Psoas muscle (tissue), 8 donors: ENCODE measurements at places on chromosomes 1 and 21.
A peak's percentile ranks its signal among the peaks of the same experiment; 100 is the strongest.

DNA sequence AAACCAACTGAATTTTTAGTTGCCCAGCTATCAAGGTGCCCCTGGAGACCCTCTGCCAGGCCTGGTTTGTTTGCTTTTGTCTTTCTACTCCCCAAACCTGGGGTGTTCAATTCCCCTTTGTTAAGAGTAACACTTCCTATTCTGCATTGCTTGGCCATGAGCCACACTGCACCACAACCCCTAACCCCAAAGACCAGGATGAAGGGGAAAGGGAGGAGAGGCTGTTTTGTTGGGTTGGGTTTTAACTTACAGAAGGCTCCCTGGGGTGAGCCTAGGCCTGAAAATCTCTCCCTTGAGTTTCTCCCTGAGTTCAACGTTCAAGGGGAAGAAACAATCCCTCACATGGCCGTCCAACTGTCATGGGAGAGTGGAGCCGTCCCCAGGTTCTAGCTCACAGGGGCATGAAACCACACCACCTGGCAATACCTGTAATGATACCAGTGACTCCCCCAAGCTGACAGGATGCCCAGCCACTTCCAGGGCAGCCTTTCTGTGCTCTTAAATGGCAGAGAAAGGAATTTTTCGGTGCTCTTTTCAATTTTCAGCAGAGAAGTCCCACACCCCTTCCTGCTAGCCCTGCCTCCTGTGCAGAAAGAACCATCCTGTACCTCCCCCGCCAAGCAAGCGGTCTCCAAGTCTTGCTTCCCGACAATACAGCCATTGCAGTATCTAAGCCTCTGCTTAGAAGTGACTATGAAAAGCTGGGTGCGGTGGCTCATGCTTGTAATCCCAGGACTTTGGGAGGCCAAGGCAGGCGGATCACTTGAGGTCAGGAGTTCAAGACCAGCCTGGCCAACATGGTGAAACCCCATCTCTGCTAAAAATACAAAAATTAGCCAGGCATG lies 14.9 kb downstream of the SLC45A3 start:
- no peak for DNase-seq

GRCh38 chr1:95509989-95510388 lies 276.0 kb downstream of the RWDD3 start:
- no peak for DNase-seq

DNA sequence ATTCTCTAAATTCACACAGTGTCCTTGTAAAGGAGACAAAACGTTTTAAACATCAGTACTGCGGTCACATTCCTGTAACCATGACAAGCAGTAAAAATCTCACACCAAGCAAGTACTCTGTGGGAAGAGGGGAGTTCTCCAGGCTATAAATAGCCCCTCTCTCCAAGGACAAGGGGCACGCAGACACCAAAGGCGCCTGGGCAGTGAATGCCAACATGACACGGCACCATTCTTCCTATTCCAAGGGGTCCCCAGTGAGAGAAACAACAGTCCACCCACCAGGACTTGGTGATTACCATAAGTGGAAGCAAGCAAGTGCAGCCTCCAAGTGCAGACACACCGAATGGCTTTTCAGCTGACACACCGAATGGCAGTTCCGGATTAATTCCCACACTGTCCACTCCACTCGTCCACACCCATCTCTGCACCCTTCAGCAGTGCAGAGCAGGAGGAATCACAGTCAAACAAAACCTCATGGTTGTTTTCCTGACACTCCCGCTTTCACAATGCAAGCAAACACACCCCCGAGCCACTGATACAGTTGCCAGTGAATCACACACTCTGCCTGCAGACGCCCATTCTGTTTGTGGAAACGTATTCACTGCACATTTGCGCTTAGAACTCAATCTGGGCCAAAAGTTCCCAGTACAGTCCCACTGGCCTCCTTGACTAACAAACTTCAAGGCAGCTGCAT lies 1.8 kb downstream of the PTTG1IP start:
- peak; percentile 73 for DNase-seq

DNA sequence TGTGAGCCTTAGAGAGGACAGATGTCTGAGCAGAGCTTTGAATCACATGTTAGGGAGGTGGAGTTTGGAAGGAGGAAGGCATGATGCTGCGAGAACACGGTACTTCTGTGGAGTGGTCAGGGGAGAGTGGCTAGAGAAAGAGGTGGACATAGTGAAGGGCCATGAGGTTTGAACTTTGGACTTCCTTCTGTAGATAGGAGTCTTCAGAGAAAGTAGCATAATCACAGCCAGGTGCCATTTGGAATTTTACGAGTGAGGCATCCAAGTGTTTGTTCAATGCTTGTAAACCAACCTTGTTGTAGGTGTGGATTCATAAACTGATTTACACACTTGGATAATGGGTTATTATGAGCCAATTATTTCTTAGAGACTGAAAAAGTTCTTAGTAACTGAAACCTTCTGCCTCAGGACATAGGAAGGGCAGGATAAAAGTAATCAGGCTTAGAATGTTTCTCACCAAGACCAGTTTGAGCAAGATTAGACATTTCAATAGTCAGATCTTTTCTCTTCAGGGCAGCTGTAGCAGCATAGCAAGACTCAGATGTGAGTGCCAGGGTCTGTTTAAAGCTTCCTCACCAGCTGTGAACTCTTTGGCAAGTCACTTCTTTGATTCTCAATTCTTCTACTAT lies 83.5 kb upstream of the HMCN1 start:
- no peak for DNase-seq

- DNase-seq, result no peak
Measured at GRCh38 chr1:161966067-161966466, 57.6 kb downstream of the OLFML2B start.
